ENCODE measurements at places on chromosomes 13 and 19.
A peak's percentile ranks its signal among the peaks of the same experiment; 100 is the strongest.

DNA sequence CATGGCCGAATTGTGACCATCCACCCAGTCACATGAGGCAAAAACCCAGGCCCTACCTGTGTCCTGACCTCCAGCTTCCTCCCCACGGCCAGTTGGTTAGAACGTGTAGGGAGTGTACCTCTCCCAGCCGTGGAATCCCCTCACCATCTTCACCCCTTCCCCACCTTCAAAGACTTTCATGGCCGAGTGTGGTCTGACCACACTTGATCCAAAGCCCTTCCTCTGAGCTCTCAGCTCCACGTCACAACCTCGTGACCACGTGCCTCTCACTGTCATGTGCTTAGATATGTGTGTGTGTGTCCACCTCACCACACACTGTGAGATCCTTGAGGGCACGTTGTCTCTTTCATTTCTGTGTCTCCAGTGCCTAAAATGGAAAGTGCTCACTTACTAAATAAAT is 48.6 kb upstream of the UBE2L5 start:
- no peak for DNase-seq

DNA sequence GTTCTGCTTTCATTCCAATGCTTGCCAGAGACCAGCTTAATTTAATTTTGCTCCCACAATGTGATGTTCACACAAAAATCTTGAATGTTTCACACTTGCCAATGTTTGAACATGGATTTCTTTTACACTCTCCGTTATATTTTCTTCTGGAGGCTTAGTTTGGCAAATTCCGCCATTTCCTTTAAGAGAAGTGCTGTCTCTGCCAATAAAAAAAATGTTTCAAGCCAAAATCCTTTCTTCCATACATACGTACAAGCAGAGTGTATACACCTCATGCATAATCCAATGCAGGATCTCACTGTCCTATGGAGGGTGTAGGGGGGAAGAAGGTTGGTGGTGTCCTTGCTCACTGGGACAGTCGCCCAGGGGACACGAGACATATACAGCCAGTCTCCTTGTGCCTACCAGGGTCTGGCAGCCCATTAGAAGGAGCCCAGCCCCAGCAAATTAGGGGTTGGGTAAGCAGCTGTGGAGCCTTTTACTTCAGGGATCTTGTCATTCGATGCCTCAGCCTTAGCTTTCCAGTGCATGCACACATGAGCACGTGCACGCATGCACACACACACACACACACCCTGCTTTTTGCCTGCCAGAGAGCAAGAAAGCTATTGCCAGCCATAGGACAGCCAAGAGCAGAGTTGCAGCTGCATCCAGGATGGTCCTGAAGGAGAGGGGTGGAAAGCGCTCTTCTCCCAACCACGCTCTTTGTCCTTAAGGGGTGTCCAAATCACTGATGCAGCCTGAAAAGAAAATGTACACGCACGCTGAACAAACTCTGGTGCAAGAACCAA is 208.3 kb downstream of the FOXO1 start:
- DNase-seq: no peak

DNA sequence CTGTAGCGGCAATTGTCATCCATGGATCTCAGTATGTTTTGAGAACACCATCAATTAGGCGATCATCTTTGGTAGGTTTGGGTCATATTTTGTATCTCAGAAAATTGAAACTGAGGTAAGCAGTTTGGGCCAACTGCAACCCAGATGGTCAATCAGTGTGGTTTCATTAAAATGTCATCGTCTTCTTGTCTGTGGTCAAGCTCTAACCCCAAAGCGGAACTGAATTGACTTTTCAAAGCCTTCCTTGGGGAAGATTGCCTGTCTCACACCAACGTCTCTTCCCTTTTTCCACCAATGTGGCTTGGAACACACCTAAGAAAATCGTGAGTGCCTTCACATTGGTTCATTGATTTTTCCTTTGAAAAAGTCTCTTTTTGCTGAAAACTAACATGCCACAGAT is 56.3 kb upstream of the UBAC2 start:
- DNase-seq: no peak

DNA sequence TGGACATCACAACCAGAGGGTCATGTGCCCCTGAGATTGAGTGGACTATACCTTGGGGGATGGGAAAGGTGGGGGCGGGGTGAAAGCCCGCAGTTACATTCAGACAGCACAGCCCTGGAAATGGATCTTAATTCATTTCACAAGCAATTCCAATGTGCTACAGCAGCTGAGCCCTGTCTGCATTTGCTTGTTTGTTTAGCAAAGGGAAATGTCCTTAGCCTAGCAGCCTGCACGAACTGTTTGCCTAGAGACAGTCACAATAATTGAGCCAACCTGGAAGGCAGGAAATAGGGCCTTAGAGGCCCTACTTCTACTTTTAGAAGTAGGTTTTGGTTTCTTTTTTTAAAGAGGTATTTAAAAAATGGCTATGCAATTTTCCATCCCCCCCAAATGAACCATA is 177.3 kb upstream of the KL start:
- no peak for DNase-seq

DNA sequence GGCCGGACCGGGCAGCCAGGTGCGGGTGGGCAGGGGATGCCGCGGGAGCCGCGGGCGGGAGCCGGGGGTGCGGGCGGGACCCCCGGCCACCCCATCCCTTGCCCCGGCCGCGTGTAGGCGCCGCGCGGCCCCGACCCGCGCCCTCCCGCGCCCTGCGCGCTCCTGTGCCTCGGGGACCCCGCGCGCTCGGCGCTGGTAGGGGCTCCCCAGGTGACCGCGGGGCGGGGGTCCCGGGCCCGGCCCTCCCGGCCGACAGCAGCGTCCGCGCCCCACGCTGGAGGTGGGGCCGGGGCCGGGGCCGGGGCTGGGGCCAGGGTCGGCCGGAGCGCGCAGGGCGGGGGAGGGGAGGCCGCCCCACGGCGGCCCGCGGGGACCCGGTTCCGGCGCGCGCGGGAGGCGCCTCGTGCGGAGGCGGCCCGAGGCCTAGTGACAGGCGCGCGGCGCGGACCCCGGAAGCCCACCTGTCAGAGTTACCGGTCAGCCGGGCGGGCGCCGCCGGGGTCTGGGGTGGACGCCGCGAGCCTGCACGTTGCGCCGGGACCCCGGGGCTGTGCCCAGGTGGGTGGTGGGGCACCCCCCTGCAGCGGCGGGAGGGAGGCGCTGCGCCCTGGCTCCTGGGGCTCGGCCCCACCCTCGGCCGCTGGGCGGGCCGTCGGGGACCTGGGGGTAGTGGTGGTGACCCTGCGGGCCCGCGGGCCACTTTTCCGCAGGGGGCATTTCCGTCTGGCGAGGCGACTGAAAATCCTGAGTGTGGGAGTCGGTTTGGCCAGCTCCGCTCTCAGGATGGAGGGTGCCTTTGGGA is 518 bp downstream of the TFDP1 start:
- peak; percentile 17 for DNase-seq

Measured in ACHN (cell line).